ENCODE measurements at places on chromosomes 12 and 14. TPM values are rescaled to one million over a fixed set of nuclear protein-coding genes. Genes with fewer than 3 reads are reported as not detected.

ANKS1B gene
- total RNA-seq, result 4.1 TPM

CLEC4E gene
- total RNA-seq, result not detected

SYT1 gene
- 5.7 TPM for total RNA-seq

KRT78 gene
- 0.22 TPM for total RNA-seq

DTX3 gene
- 21.4 TPM for total RNA-seq

LYZ gene
- not detected for total RNA-seq

CLEC12A gene
- not detected for total RNA-seq

SETD3 gene
- total RNA-seq, result 33.1 TPM

TMEM132C gene
- total RNA-seq, result not detected

- no peak for DNase-seq
These were observed 47.2 kb downstream of the RPH3A start for GRCh38 chr12:112838731-112839130.

DNA sequence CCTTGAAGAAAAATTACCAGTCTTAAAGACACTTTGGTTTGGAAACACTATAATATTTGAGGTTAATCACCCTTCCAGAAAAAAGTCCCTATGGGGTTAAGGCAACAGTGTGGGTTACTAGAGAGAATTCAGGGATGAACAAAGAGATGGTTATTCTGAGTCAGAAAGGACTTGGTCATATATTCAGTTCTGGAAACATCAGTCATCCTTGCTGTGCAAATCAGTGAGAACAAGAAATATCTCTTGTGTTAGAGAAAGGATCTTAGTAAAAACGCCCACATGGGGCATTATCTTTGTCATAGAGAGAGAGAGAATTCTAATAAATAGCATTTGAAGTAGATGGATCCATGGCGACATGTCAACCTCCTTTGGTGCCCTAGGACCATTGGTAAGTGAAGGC lies 59.4 kb upstream of the E2F7 start:
- DNase-seq, result peak; percentile 66

GRCh38 chr14:62694075-62694474 lies 351.2 kb downstream of the KCNH5 start:
- DNase-seq, result peak; percentile 77

DNA sequence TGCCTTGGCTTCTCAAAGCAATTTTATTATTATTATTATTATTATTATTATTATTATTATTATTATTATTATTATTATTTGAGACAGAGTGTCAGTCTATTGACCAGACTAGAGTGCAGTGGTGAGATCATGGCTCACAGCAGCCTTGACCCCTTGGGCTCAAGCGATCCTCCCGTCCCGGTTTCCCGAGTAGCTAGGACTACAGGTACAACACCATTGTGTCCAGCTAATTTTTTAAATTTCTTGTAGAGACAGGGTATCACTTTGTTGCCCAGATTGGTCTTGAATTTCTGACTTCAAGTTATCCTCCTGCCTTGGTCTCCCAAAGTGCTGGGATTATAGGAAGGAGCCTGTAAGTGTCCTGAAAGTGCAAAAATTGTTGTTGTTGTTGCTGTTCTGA lies 11.6 kb upstream of the AP4S1 start:
- no peak for DNase-seq

GRCh38 chr14:36420149-36420687 lies 99.8 kb upstream of the MBIP start:
- DNase-seq, result no peak

- no peak for DNase-seq
These were observed 44.7 kb upstream of the GALNT9 start for GRCh38 chr12:132373901-132374611.

- DNase-seq, result no peak
These were observed 7.8 kb downstream of the LRRK2 start for GRCh38 chr12:40232602-40233001.

- DNase-seq, result no peak
These were observed 27.9 kb downstream of the VWF start for GRCh38 chr12:6096527-6096926.

DNA sequence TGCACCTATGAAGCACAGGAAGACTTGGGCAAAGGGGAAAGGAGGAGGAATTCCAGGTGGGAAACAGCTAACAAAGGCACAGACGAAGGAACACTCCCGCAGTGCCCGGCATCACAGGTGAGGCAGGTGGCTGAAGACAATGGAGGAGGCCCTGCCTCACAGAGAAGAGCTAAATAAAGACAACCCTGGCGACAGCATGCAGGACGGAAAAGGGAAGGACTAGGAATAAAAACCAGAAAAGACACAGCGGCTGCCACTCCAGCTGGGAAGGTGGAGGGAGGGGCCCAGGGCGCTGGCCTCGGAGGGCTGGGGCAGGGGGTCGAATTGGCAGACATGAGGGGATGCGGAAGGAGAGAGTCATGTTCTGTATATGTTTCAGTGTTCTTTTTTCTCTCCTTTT lies 43.0 kb upstream of the ANO2 start:
- DNase-seq, result no peak

DNA sequence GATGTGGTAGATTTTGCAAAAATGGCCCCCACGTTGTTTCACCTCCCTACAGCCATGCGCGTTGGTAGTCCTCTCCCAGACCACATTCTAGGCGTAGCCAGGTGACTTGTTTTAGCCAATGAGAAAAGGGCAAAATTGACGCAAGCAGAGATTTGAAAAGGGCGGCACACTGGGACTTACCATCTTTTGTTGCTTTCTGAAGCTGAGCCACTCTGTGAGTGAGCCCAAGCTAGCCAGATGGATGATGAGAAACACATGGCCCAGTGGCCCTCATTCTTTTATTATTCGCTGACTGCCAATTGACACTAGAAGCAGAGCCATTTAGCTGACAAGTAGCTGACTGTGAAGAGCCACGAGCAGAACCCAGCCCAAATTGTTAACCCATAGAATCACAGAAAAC lies 142.0 kb upstream of the GZMB start:
- no peak for DNase-seq
